ENCODE measurements at places on chromosomes 2 and 18.
A peak's percentile ranks its signal among the peaks of the same experiment; 100 is the strongest.

GRCh38 chr2:223060201-223060825 lies 8.3 kb downstream of the KCNE4 start:
- DNase-seq = no peak

- DNase-seq = no peak
Measured at GRCh38 chr2:235692671-235693171, 198.9 kb downstream of the AGAP1 start.

DNA sequence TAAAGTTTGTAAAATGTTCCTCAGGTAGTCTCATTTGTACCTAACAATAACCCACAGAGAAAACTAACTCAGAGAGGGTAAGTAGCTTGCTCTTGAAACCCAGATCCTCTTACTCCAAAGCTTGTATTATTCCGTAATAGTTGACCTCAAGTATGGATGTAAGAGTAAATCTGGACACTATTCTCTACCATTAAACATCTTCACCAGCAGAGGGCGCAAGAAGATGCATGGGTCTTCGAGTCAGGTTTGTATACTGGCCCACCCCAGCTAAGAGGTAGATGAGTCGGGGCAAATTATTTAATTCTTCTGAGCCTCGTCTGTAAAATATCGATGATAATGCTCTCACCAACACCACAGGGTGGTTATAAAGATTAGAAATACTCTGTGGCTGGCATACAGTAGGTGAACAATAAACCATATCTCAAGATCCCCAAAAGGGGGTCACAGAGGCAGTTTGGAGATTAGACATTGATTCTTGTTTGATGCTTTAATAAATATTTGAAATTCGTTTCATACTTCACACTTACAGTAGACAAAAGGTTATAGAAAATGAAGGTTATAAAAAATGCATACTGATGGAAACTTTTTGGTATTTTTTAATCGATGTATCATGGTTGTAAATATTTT lies 3.5 kb upstream of the CABLES1 start:
- peak; percentile 90 for DNase-seq

GRCh38 chr2:232621186-232621585 lies 12.2 kb upstream of the EFHD1 start:
- no peak for DNase-seq

GRCh38 chr2:173153301-173153885 lies 77.7 kb downstream of the MAP3K20 start:
- no peak for DNase-seq

DNA sequence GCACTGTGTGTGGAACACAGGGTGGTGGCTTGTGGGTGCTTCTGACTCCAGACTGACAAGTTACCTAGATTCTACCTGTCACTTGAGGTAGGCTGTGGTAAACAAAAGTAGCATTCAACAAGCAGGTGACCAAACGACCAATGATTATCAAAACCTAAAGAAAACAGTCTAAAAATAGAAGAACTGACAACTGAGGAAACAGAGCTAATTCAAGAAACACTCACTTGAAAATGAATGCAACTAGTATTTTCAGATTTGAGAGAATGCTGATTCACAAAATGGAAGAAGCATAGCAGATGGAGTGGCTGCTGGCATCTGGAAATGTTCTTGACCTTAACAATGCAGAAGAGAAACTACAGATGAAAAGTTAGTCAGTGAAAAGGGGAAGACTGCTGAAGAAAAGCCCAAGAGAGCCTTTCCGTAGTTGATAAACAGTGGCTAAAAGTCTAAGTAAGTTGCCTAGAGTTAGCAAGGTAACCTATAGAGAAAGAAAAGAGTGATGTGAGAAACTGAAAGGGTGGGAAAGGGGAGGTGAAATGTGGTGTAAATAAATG lies 170.4 kb downstream of the NCK2 start:
- DNase-seq = no peak

- DNase-seq = no peak
Measured at GRCh38 chr2:237044281-237044680, 41.4 kb upstream of the COPS8 start.

GRCh38 chr2:208183526-208183925 lies 6.3 kb downstream of the C2orf80 start:
- peak; percentile 20 for DNase-seq
